ENCODE measurements at places on chromosomes 11 and 22.

DNA sequence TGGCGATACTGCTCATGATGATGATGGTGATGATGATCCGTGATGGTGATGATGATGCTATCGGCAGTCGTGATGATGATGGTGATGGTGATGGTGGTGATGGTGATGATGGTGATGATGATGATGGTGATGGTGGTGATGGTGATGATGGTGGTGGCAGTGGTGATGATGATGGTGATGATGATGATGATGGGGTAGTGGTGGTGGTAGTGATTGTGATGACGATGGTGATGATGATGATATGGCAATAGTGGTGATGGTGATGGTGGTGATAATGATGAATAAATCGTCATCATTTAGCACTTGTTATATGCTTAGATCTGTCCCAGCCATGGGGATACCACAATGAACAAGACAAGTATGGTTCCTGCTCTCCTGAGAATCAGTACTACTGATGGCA lies 39.2 kb downstream of the SMIM38 start:
- DNase-seq, result no peak

GRCh38 chr11:108496643-108497256 lies 1.4 kb downstream of the POGLUT3 start:
- DNase-seq, result no peak

DNA sequence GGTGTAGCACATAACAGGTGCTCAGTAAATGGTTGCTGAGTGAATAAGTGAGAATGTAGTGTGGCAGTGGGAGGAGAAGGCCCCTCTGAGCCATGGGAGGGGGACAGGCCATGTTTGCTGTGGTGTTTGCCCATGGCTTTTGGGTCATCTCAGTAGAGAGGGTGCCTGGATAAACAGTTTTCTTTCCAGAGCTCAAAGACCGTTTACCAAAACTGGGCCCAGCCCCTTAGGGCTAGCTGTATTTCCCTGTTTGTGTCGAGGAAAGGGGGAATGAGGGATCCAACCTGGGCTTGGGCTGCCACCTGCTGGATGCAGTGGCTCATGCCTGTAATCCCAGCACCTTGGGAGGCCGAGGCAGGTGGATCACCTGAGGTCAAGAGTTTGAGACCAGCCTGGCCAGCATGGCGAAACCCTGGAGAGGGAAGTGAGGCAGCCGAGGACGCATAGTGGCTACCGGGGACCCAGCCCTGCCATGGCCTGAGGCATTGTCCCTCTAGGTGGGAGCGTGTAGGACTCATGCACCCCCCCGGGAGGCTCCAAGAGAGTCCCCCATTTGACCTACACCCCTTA lies 8.7 kb upstream of the LTO1 start:
- DNase-seq, result no peak

DNA sequence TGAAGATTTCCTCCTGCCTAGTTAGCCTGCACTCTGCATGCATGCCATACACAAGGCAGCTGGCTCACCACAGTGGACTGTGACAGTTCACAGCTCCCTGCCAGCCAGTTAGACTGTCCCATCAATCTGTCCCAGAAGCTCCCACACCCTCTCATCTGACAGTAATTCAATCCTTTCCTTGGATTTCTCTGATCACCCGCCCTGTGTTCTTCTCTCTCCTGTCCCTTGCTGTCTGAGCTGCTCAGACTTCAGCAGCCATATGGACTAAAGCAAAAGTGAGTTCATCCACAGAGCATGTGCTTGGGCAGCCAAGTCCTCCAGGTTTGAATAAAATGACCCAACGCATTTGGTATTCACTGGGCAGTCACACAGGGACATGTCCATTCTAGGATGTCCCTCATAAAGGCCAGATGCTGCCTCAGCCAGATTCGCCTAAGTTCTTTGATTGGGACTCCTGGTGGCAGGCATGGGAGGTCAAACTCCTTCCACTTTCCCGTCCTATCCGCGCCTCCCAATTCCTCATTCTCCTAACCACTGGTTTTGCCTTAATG lies 54.5 kb upstream of the ZBTB44 start:
- no peak for DNase-seq

GRCh38 chr11:26365284-26365683 lies 33.4 kb downstream of the ANO3 start:
- DNase-seq, result no peak

GRCh38 chr11:27383645-27384044 lies 20.6 kb upstream of the CCDC34 start:
- DNase-seq, result no peak

- DNase-seq, result no peak
Measured at GRCh38 chr22:32631507-32632255, 157.1 kb downstream of the FBXO7 start.

DNA sequence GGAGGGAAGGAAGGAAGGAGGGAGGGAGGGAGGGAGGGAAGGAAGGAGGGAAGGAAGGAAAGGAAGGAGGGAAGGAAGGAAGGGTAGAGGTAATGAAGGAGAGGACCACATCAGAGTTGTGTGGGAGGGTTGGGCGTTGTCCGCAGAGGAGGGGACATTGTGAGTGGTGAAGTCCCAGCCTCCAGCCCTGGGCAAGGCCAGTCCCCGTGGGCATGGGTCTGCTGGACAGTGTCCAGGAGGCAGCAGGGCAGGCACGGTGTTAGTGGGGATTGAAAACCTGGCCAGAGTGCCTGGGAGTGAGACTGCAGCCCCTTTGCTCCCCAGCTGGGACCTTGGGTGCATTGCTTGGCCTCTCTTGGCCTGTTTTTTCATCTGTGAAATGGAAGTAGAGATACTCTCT lies 1462.3 kb downstream of the BRD1 start:
- no peak for DNase-seq

DNA sequence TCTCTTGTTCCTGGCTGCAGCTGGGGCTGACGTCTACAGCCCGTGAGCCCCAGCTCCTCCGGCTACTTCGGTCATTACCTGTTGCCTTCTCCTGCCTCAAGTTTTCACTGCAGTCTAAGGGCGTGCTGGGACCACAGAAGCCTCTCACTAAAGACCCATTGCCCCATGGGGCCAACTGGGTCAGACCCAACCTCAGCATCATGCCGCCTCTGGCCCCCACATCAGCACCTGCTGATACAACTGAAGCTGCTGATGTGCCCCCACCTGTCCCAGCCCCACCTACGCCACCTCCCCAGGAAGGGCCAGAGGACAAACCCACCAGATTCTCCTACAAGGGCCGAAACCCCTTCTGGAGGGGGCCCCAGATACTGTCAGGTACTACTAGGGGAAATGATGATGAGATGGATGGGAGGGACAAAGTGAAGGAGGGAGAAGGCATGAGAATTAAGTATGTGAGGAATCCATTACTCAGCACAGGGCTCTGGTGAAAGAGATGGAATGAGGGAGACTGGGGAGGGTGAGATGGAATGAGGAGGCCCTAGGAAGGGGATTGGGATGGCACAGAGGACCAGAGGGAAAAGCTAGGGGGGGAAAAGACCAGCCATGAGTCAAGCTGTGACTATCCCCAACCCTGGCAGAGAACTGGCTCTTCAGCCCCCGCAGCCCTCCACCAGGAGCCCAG lies 5.1 kb downstream of the C11orf42 start:
- DNase-seq, result no peak

DNA sequence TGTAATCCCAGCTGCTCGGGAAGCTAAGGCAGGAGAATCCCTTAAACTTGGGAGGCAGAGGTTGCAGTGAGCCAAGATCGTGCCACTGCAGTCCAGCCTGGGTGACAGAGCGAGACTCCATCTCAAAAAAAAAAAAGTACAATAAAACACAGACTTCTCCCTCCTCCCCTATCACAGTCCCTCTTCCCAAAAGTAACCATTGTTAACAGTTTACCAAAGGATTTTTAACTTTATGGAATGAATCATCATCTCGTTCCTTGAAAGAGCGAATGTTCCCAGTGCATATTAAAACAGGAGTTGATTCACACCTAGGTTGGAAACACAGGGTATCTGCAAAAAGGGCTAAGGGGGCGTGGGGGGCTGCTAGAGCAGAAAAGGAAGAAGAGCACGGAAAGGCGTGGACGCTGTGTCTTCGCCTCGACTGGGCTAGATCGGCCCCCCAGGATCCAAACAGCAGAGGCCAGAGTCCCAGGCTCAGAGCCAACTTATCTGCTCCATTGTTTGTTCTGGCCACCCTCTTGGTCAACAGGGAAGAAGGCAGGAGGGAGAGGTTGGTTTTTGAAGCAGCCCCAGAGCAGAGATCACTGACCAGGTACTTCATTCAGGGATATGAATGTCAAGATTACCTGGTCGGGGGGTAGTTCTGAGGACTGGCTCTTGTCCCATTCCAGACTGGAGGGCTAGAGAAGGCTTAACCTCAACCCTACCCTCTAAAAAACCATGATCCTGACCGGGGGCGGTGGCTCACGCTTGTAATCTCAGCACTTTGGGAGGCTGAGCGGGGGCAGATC lies 2.1 kb upstream of the AHNAK start:
- DNase-seq, result no peak

DNA sequence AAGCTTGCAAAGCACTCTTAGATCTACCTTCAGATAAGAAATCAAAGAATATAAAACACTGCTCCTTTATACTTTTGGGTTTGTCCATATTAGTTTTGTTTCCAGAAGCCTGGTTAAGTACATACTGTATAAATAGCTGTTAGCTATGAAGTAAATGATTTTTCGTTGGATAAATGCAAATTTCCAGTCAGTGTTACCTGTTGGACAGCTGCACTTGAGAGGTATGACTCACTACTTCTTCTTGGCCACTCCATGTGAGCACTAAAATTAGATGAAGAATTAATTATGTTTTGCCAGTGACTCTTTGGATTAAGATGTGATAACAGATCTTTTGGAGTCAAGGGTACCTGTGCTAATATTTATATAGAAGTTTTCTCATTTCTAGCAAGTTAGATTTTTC lies 9.5 kb upstream of the TSG101 start:
- no peak for DNase-seq

DNA sequence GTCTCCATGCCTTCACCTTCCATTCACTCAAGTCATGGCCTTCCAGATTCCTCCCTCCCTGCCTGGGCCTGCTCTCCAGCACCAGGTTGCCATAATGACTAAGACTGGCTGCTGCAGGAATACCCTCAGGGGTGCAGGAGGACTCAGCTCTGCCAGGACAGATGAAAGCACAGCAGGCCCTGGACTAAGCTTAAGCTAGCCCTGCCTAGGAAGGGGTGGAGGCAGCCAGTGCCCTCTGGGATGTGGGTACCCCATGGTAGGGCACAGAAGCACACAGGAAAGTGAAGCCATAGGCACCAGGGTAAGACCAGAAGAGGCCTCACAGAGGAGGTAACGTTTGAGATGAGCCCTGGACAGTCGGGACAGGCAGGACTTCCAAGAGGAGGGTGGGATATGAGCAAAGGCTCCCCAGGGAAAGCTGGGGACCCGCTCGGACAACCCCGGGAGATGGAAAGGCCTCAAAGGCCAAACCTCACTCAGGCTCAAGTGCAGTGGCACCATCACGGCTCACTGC lies 3.0 kb upstream of the RIN1 start:
- no peak for DNase-seq

DNA sequence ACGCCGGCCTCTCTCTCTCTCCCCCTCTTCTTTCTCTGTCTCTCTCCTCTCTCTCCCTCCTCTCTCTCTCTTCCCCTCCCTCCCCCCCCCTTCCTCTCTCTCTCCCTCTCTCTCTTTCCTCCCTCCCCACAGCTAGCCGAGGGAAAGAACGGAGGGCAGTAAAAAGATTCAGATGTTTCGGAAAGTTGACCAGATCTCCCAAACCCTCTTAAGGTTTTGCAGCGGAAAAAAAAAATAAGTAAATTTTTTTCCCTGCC lies 195 bp upstream of the ALX4 start:
- DNase-seq, result no peak

DNA sequence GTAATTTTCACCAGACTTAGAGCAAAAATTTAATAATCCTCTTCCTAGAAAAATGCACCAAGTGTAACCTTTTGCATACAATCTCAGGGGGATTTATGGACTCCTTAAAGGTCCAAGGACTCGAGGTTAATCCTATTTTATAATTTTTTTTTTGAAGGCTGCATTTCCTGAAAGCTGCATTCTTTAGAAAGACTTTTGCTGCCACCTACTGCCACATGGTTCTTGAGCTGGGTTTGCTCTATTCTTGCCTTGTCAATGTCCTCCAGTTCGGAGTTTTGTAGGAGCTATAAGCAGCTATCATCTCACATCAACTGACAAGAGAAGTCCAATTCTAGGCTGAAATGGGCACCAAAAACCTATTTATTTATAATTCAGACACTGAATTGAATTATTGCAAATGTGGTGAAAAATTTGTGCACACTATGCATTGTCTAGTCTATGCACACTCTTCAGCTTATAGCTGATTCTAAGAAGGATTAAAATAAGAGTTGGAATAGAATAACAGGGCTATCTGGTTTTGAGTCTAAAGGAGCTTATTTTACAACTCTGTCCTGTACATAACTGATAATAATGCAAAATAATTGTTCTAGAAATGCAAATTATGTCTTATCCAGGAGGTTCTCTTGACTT lies 31.3 kb downstream of the TRAF6 start:
- DNase-seq, result no peak

GRCh38 chr11:877565-877964 lies 33.0 kb downstream of the CHID1 start:
- DNase-seq, result no peak

- no peak for DNase-seq
Measured at GRCh38 chr11:97460091-97460490, 1070.3 kb downstream of the JRKL start.

GRCh38 chr11:87252869-87253268 lies 215.1 kb downstream of the TMEM135 start:
- DNase-seq, result no peak

DNA sequence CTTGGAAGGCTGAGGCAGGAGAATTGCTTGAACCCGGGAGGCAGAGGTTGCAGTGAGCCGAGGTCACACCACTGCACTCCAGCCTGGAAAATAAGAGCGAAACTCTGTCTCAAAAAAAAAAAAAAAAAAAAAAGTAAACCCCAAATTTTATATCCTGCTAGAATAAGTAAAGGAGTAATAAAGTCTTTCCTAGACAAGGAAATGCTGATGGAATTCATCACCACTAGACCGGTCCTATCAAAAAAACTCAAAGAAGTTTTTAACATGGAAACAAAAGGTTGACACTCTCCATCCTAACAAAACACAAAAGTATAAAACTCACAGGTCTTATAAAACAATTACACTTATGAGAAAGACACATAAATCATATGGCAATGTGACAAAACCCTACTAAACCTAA lies 213.9 kb downstream of the SBF2 start:
- no peak for DNase-seq

- no peak for DNase-seq
Measured at GRCh38 chr22:44838316-44839016, 86.1 kb downstream of the ARHGAP8 start.

DNA sequence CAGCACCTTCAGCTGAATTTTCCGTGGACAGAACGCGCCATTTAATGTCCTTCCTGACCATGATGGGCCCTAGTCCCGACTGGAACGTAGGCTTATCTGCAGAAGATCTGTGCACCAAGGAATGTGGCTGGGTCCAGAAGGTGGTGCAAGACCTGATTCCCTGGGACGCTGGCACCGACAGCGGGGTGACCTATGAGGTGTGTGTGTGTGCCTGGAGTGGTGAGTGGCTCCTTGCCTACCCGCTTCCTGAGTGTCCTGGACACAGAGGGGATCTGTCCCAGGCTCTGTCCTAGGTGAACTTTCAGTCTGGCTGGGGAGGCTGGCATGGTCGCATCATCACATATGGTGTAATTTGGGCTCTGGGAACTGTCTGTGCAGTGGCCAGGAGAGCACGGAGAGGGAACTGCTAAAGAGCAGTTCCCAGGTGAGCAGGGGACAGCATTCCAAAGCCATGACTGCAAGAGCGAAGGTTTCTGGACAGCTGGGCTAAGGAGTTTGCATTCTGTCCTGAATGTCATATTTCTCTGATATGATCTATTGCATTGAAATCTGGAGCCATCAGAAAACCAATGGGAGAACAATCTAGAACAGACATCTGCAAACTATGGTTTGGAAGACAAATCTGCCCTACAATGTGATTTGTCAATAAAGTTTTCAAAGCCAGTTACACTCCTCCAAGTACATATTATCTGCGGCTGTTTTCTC lies 104.3 kb downstream of the RRAS2 start:
- no peak for DNase-seq

All from NCI-H1048 (cell line).